ENCODE measurements at places on chromosomes 1 and 21. TPM values are rescaled to one million over a fixed set of nuclear protein-coding genes. Genes with fewer than 3 reads are reported as not detected.

The PADI2 gene
- total RNA-seq = 291 TPM

The OR2M3 gene
- total RNA-seq = not detected

The TTC24 gene
- 0.82 TPM for total RNA-seq

The GPR52 gene
- total RNA-seq = 3.9 TPM

The JTB gene
- total RNA-seq = 125 TPM

The NES gene
- 216 TPM for total RNA-seq

The DYNLT5 gene
- 5.3 TPM for total RNA-seq

The RXFP4 gene
- total RNA-seq = not detected

The DNAJC8 gene
- 33.7 TPM for total RNA-seq

The FCER1G gene
- total RNA-seq = 4.4 TPM

The PROK1 gene
- not detected for total RNA-seq

Measured in tongue (tissue), 3 donors.